Forelimb muscle (tissue), 1 donor: ENCODE measurements at places on chromosomes 2 and 18.

- DNase-seq = no peak
Observed at GRCh38 chr2:23019476-23019875, 365.5 kb upstream of the KLHL29 start.

- DNase-seq = no peak
Observed at GRCh38 chr18:57223144-57223870, 76.4 kb downstream of the BOD1L2 start.

DNA sequence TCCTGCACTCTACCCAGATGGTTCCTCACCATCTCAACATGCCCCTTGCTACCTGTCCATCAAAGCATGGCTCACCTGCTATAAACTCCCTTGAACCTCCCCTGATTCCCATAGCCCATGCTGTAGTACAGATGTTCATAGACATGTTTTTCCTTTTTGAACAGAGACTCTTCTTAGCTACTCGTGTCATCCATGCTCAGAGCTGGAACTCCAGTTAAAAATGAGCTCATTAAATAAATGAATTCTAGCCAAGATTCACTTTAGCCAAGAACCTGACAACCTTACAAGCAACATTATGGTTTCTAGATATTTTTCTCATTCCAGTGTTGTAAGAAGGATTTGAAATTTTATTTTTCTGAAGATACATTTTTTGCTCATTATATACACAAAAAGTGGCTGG is 65.0 kb downstream of the SCG2 start:
- no peak for DNase-seq

DNA sequence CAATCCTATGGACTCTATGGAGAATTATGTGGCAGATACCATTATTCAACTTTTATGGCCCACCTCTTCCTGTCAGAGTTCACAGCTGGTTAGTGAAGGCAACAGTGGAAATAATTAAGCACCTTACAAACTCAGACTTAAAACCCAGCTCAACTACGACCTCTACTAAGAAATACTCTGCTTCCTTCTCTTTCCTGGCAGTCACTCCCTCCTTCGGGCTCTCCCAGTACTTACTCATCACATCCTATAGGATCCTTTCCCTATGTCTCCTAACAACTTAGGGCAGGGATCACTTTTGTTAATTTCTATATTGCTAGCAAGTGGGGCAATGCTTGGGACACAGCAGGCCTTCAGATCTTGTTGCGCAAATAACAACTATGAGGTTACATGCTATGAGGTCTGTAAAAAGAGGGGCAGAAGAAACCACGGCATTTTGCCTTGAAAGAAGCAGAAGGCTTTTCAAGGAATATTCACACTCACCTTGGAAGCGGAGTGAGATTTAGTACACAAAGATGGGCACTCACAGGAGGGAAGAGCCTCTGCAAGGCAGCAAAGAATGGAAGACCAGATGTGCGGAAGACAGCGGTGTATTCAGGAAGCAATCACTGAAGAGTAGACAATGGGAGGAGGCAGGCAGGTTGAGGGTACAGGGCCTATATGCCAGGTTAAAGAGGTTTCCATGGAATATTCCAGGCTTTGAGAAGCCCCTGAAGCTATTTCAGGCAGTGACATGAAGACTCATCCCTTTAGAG is 2.1 kb downstream of the STK39 start:
- DNase-seq = no peak

GRCh38 chr2:221680548-221680947 is 108.4 kb upstream of the EPHA4 start:
- no peak for DNase-seq

DNA sequence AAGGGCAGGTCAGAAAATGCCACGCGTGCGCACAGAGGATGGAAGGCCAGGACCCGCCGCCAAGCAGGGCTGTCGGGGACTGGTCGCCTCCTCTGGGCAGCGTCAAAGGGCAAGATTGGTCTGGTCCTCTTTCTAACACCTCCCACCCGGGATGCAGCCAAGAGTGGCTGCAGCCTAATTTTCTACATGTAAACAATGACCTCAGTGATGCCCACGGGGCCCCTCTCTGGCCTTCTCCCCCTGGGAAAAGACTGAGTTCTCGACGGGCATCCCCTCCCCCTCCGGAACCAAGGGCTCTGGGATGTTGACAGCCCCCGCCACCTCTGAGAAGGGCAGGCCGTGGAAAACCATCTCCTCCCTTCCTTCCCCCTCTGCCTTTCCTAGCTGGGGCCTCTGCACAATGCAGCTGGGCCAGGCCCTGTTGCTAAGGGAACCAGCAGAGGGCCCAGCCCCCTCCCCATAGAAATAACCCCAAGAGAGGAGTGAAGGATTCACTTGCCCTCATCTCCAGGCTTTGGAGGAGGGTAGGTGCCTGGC is 80.0 kb upstream of the ZNF532 start:
- no peak for DNase-seq

GRCh38 chr2:97660044-97660774 is 3.6 kb downstream of the ACTR1B start:
- no peak for DNase-seq

DNA sequence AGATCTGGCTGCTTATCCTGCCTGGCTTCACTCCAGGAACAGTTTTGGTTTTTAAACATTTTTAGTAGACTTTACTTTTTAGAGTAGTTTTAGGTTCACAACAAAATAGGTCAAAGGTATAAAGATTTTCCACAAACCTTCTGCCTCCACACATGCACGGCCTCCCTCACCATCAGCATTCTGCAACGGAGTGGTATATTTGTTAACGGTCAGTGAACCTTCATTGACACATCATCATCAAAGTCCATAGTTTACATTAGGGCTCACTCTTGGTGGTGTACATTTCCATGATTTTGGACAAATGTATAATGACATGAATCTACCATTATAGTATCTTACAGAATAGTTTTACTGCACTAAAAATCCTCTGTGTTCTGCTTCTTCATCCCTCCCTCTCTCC is 303.1 kb upstream of the EPAS1 start:
- DNase-seq = no peak

DNA sequence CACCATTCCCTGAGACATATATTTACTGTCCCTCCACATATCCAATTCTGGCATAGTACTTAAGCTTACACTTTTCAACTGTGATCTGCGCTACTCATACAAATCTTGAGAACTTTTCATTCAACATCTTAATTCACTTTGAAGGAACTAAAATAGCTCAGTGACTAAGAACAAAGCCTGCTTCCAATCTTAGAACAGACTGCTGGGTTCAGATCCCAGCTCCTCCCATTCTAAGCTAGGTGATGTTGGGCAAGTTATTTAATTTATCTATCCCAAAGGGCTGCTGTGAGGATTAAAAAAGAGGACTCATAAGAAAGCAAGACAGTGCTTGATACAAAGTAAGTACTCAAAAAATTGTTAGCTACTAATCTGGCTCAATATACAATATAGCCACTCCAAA is 57.9 kb downstream of the UGP2 start:
- DNase-seq = no peak

GRCh38 chr2:230784795-230785194 is 72.2 kb downstream of the CAB39 start:
- DNase-seq = no peak

DNA sequence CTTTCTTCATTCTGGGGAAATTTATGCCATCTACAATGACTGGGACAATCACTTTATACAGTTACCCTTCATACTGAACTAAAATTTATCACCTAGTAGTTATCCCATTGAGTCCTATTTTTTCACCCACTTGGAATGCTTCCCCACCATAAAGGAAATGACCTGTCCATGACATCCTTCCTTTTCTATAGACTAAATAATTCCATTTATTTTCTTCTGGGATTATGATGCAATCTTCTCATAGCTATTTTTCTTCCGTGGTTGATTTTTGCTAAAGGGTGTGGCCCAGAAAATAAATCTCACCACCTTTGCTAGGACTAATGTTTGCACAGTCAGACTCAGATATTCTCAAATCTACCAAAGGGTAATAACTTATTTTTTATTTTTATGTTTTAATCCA is 186.1 kb upstream of the NRXN1 start:
- DNase-seq = no peak

DNA sequence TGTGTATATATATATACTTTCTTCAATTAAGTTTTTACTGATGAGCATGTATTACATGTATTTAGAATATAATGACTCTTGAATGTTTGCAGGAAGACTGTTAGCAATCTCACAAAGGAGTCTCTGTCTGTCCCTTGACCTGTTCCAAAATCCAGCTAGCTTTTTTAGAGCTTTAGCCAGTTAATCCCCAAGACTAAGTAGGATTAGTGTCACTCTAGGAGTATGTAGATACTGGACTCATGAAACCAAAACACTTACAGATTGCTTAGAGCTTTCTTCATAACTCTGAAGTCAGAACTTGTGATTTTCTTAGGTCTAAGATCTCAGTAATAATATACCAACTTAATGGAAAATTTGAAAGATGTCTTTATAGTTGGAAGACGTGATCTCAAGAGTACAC is 2.2 kb downstream of the UBXN4 start:
- no peak for DNase-seq

GRCh38 chr2:38260469-38260868 is 116.6 kb downstream of the ATL2 start:
- DNase-seq = no peak

DNA sequence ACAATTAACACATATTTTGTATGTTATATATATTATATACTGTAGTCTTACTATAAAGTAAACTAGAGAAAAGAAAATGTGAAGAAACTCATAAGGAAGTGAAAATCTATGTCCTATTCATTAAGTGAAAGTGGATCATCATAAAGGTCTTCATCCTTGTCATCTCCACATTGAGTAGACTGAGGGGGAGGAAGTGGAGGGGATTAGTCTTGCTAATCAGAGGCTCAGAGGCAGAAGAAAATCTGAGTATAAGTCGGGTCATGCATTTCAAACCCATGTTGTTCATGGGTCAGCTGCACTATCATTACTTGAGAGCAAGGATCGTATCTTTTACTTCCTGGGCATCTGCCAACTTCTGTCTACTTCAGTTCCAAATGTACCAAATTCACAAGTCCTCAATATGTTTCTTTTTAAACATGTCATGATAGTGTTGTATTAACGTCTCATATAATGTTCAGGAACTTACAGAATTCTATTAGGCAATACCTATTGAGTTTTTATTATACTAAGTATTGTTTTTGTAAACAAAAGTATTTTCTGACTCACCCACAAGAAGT is 208.9 kb upstream of the BOD1L2 start:
- DNase-seq = no peak

- DNase-seq = no peak
Observed at GRCh38 chr2:34529965-34530364, 930.9 kb upstream of the FAM98A start.

DNA sequence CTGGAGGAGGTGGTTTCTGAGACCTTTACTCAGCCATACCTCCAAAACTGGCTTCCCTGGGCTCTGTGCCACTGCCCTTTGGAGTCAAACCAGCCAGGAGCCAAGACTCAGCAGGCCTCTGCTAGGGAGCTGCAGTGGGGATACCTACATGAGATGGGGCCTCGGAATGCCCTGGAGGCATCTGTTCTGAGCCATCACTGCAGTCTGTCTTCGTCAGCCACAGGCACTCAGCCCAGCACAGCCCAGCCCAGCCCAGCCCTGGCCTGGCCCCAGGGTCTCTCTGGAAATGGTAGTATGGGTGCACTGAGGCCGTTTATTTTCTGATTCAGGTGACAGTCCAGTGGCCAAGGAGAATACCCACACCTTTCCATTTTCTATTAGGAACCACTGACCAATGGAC is 209.8 kb downstream of the CELF4 start:
- DNase-seq = no peak

- no peak for DNase-seq
Observed at GRCh38 chr2:45746888-45747287, 95.4 kb downstream of the PRKCE start.

- no peak for DNase-seq
Observed at GRCh38 chr2:10434886-10435819, 13.0 kb downstream of the ODC1 start.

DNA sequence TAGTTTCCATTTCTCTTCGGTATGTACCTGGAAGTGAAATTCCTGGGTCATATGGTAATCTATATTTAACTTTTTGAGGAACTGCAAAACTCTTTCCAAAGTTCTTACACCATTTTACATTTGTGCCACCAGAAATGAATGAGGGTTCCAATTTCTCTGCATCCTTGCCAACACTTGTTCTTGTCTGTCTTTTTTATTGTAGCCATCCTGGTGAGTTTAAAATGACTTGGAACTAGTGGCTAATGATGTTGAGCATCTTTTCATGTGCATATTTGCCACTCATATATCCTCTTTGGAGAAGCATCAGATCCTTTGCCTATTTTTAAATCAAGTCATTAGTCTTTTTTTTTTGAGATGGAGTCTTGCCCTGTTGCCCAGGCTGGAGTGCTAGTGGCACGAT is 59.4 kb downstream of the MALT1 start:
- DNase-seq = no peak

- peak; percentile 24 for DNase-seq
Observed at GRCh38 chr2:25558262-25558661, 115.1 kb downstream of the DTNB start.

DNA sequence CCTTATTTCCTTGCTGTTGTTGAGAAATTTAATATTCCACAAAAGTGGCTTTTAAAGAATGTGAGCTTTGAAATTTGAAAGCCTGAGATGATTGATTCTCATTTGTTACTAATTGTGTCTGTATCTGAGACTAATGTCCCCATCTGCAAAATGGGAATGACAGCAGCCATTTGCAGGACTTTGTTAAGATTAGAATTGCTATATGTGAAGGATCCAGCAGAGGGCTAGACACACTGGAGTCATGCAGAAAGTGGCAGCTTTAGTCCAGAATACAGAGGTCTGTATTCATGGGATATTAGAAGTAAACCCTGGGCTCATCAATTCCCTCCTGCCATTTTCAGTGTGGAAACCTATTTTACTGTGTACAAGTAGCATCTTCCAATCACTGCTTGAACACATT is 296.5 kb upstream of the GYPC start:
- no peak for DNase-seq

GRCh38 chr2:237326266-237327171 is 87.4 kb downstream of the COL6A3 start:
- DNase-seq = peak; percentile 74

GRCh38 chr18:8176554-8176953 is 432.7 kb upstream of the RAB12 start:
- DNase-seq = no peak

GRCh38 chr2:124026503-124026902 is 1.4 kb downstream of the CNTNAP5 start:
- no peak for DNase-seq

DNA sequence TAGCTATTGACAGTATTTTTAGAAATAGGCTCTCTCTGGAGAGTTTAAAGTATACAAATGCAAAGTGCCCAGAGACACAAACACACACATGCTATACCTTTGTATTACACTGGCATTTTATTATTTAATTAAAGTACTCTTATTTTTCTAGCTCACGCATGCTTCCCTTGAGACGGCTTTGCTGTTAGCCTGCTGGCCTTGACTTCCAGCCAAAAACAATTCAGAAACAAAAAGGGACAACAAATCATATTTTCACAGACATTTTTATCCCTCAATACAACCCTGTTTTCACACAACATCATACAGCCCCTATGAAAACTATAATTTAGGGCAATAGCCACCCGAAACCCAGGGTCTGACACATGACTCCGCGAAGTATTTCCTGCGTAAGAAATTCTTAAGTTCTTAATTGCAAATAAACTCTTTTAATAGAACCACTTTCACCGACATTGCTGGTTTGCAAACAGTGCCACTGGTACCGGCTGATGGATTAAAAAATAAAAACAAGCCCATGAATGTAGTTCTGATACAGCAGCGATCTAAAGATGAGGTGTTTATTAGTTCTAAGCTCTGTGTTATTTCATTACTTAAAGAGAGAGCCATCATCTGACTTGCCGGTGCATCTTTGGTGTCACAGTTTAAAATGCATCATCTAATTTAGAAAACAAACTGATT is 185.1 kb downstream of the TCF4 start:
- DNase-seq = no peak

- DNase-seq = no peak
Observed at GRCh38 chr18:51952844-51953243, 387.2 kb upstream of the DCC start.

- DNase-seq = no peak
Observed at GRCh38 chr2:218404351-218405085, 4.8 kb downstream of the CTDSP1 start.
